ENCODE measurements at places on chromosomes 11 and 22.

- DNase-seq: no peak
Observed at GRCh38 chr11:109405671-109406070, 16.3 kb upstream of the C11orf87 start.

DNA sequence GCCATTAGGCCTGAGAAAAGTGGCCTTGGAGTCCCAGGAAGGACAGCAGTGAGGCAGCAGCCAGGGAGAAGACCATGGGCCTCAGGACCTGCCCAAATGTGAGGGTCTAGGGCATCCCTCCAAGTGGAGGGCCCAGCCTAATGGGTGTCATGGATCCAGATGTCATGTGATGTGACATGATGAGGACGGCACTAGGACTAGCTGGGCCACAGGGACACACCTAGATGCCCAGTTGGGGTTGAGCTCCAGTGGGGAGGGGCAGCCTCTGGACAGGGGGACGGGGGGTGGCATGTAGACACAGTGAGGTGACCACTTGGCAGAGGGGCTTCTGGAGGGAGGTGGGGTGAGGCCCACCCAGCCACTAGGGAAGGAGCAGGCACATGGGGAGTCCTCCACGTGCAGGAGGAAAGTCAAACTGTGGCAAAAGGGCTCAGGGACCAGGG lies 5.4 kb downstream of the SCARF2 start:
- DNase-seq: no peak

DNA sequence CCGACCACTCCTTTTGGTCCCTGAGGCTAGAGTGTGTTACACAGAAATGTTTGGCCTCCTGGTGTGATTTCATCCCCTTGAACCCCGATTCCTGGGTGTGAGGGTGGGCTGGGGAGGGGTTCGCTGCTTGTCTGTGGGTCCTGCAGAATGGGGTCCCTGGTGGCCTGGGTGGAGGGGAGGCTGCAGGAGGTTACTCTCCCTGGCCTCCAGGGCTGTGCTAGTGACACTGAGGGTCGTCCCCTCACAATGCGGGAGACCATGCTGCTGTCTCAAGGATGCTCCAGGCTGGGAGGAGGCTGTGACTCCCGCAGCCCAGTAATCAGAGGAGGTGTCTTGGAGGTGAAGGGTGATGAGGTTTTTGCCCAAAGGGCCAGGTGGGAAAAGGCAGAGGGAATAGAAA lies 17.0 kb upstream of the OMP start:
- DNase-seq: no peak

GRCh38 chr11:33685082-33685481 lies 15.5 kb downstream of the C11orf91 start:
- DNase-seq: no peak

DNA sequence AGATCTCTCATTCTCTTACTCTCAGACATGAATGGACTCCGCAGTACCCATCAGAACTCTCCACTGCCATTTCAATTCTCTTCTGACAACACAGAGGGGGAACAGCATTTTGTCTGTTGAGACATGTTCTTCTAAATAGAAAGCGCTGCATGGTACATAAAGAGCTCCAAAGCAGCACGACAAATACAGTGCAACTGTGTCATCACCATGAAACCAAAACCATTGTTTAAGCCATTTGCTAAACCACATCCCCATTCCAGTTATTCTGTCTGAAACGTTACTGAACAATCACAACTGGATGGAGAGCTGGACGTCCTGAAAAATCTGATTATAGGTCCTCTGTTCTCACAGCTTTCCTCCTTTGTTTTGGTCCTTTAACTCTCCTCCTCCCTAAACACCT lies 17.9 kb upstream of the TENM4 start:
- DNase-seq: no peak

- DNase-seq: no peak
Observed at GRCh38 chr11:57461841-57462489, 1.6 kb downstream of the RTN4RL2 start.

GRCh38 chr11:68388595-68389198 lies 71.9 kb upstream of the PPP6R3 start:
- DNase-seq: no peak

- no peak for DNase-seq
Observed at GRCh38 chr11:12083380-12083779, 27.0 kb upstream of the MICAL2 start.

- DNase-seq: no peak
Observed at GRCh38 chr11:3855808-3856491, 486 bp downstream of the STIM1 start.

DNA sequence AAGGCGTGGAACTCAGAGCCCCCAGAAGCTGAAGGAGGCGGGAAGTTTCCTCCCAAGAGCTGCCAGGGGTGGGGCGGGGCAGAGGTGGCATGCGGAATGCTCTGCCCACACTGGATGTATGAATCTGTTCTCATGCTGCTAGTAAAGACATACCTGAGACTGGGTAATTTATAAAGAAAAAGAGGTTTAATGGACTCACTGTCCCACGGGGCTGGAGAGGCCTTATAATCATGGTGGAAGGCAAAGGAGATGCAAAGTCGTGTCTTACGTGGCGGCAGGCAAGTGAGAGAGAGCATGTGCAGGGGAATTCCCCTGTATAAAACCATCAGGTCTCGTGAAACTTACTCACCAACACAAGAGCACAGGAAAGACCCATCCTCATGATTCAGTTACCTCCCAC lies 57.6 kb downstream of the SMIM38 start:
- no peak for DNase-seq

GRCh38 chr11:122785031-122785541 lies 53.2 kb upstream of the CRTAM start:
- no peak for DNase-seq

GRCh38 chr11:119689302-119689701 lies 39.7 kb downstream of the NECTIN1 start:
- no peak for DNase-seq

- no peak for DNase-seq
Observed at GRCh38 chr11:122365610-122366360, 249.8 kb upstream of the BLID start.

DNA sequence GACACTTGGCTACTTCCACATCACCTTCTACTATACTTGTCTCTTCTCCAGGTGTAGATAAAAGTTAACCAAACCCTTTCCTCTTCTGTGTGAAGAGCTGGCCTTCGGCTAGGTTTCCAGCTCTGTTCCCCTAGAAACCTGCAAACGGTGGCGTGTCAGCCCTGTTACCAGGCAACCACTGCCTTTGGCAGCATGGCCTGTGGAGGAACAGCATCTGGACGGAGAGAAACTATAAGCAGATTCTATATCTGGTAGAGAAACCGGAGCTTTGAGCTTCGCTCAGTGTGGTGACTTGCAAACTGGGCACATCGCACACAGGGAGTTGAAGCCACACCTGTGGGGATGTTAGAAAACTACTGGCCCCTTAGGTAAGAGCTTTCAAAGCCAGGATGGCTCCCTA lies 35.9 kb downstream of the ARAP1 start:
- no peak for DNase-seq

GRCh38 chr11:4008116-4008515 lies 86.5 kb upstream of the RRM1 start:
- DNase-seq: no peak

- DNase-seq: no peak
Observed at GRCh38 chr11:15897211-15897960, 459.0 kb downstream of the SOX6 start.

DNA sequence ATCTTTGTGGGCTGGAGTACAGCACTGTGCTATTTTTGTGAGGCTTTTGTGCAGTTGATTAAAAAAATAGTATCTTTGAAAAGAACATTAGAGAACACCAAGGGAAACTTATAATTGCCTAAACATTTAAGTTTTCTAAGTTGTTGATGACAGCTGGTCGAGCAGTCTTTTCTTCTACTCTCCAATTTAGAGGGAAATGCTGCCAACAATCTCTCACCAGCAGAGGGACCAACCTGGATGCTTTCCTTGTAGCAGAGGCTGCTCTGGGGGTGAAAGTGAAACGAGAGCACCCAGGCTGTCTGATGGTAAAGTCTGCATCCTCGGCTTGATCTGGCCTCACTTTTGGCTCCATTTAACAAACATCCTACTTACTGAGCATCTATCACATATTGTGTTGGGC lies 1286.5 kb upstream of the TENM4 start:
- DNase-seq: no peak

DNA sequence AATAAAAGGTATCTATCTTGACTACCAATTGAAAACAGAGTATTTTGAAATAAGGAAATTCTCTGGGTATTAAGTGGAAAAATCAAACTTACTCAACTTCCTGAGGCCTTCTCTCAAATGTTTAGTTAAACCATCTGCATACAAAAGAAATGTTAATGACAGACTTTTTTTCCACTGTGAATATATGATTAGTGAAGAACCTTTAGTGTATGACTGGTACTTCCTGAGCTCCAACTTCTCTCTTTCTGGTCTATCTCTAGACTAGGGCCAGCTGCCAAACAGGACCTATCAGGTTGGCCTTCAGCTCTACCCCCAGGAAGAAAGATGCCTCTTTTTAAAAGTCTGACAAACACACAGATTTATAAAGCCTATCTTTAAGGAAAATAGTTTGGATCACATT lies 68.8 kb upstream of the SCUBE2 start:
- DNase-seq: no peak

GRCh38 chr11:64001484-64002420 lies 15.5 kb downstream of the OTUB1 start:
- no peak for DNase-seq

- no peak for DNase-seq
Observed at GRCh38 chr11:125916683-125917347, 12.5 kb downstream of the DDX25 start.

DNA sequence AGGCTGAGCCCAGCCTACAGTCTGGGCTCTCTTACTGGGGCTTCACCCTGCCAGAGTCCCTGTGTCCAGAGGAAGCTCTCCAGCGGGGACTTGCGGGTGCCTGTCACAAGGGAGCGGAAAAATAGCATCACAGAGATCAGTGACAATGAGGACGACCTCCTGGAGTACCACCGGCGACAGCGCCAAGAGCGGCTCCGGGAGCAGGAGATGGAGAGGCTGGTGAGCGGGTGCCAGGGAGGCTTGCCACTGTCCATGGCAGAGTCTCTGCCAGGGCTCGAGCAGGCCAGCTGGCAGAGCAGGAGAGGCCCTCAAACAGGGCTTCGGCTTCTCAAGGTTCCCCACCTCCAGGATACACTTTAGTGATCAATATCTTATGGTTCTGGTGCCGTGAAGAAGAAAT lies 21.0 kb downstream of the PHLDB1 start:
- no peak for DNase-seq

GRCh38 chr11:117094776-117095175 lies 3.5 kb downstream of the SIK3 start:
- DNase-seq: no peak

DNA sequence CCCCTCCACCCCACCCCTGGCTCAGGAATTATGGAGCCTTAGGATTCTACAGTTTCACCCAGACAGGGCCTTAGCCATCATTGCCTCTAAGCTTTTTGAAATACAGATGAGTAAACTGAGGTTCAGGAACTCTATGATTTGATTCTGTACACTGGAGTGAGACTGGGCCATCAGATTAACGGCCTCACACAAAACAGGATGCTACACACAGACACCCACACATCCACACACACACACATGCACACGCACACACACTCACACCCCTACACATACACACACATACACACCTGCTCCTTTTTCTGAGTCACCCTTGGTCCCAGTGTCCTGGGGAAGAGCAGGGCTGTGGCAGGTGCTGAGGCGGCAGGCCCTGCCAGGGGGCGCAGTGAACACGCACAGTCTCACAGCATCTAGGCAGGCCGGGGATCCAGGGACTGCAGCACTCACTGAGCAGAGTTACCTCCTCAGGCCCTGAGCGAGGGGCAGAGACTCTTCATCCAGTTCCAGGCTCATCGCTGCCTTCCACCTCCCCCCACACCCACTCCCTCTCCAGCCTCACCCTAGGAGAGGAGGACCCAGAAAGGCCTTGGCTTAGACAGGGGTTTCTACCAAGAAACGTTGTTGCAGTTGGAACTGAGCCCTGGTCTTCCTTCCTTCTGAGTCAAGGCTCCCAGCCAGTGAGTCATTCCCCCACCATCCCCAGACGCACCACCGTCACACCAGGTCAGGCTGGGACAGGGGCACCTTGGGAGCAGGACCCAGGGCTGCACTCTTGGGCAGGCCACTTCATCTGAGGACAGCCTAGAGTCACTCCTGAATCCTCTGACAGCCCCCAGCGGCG lies 89.8 kb upstream of the PARVA start:
- peak; percentile 78 for DNase-seq

DNA sequence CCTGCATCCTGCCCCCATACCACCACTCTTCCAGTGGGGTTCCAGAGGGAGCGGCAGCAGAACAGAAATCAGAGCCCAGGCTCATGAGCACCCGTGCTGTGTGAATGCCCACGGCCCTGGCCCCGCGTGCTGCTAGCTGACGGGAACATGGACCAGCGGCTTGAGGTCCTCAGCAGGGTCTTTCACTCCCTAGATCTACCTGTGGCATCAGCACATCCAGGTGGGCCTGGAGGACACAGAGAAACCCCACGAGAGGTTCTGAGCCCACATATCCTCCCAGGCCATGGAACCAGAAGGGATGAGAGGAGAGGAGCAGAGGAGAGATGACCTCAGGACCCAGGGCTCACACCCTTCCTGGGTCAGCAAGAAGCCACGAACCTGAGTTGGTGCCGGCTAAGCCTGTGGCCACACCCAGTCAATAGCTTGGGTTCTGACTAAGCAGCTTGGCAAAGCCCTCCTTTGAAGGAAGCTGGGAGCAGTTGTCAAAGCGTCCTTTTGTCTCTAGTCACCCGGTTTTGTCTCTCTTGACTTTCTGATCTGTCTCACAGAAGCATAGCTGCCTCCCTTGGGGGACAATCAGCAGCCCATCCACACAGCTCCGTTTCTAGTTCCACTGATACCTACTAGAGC lies 89.3 kb upstream of the LMO1 start:
- DNase-seq: no peak

- DNase-seq: no peak
Observed at GRCh38 chr11:58058276-58059006, 27.7 kb downstream of the OR6Q1 start.

GRCh38 chr11:131418189-131418588 lies 47.8 kb downstream of the NTM start:
- no peak for DNase-seq

- no peak for DNase-seq
Observed at GRCh38 chr22:25840167-25840566, 98.2 kb downstream of the MYO18B start.

GRCh38 chr22:45775569-45776312 lies 104.1 kb downstream of the ATXN10 start:
- no peak for DNase-seq

GRCh38 chr11:47572715-47573255 lies 6.0 kb downstream of the KBTBD4 start:
- no peak for DNase-seq

- peak; percentile 7 for DNase-seq
Observed at GRCh38 chr22:48663297-48663696, 1164.4 kb downstream of the BRD1 start.
